NCI-H187 (cell line): ENCODE measurements at places on chromosomes 4 and X.
A peak's percentile ranks its signal among the peaks of the same experiment; 100 is the strongest.

GRCh38 chr4:188411805-188412204, 272.6 kb downstream of the TRIML1 start:
- no peak for DNase-seq

DNA sequence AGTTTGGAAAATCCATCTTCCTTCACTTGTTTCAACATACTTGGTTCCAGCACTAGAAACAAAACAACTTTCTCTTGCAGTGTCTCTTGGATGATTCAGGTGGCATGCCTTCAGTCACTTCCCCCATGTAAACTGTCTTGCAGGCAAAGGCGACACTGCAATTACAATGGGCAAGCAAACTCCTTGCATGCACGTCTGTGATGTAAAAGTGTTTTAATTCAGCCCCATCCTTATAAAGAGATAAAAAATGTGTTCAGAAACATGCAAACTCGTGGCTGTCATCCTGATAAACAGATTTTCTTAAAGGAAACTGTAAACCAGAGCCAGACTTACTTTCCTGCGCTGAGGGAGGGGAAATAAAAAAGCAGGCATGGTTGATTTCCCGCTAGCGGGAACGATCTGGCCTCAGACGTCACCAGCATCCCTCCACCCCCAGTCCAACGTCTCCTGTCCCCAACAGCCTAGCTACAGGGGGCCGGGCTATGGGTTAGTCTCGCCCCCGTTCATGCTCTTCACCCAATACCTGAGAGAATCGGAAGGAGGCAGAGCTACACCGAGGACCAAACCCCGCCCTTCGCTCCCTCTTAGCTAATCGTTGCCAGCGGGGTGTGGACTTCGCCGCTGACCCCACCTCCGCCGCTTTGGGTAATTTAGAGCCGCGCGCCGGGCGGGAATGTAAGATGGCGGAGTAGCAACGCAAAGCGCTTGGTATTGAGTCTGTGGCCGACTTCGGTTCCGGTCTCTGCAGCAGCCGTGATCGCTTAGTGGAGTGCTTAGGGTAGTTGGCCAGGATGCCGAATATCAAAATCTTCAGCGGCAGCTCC, at the start of gene PRPS1:
Gene PRPS1 (plus strand): TSS at position 673 of the 824 bp plus-strand sequence. CDS start 119 bp downstream, at position 792.
- DNase-seq = peak; percentile 97

GRCh38 chrX:69144838-69145680, 20.2 kb downstream of the PJA1 start:
- DNase-seq = no peak

- DNase-seq = no peak
These were observed 36.3 kb downstream of the RTL5 start for GRCh38 chrX:72095370-72095769.

- no peak for DNase-seq
These were observed 55.7 kb upstream of the PDLIM3 start for GRCh38 chr4:185590982-185591381.

GRCh38 chr4:25870081-25870480, 7.3 kb upstream of the SEL1L3 start:
- DNase-seq = no peak

DNA sequence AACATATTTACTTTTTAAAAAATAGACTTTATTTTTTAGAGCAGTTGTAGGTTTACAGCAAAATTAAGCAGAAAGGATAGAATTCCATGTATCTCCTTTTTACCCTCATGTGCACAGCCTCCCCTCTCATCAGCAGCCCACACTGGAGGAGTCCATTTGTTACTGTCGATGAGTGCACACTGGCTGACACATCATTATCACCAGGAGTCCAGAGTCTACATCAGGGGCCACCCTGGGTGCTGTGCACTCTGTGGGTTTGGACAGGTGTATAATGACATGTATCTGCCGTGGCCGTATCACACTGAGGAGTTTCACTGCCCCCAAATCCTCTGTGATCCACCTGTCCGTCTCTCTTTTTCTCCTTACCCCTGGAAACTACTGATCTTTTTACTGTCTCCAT, 26.3 kb downstream of the TBC1D14 start:
- DNase-seq = no peak

DNA sequence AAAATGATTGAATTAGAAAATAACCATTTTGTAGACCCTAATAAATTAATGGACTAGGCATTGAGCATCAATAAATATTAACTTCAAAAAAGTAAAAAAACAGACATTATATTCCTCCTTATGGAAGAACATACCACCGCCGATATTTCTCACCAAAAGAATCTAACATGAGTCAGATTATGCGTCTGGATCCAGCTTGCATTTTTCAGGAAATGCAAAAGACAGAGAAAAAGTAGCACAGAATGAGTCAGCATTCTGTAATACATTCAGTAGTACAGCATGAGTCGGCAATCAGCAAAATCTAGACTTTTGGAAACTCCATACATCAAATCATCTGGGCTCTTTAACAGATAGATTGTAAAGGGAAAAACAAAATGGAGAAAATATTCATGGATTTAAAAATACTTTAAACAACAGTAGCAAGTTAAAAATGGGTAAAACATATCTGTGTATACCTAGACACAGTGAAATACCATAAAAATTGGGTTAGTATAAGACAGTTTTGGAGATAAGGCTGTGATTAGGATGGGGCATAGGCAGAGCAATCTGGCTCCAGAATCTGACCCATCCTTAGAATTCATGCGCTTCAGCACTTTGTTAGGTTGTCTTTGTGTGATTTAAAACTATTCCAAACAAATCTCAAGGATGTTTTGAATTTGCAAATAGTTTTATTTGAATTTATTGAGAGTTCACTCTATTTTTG, 633.0 kb upstream of the FAM241A start:
- no peak for DNase-seq

- DNase-seq = no peak
These were observed 148.0 kb downstream of the USP46 start for GRCh38 chr4:52510939-52511565.

GRCh38 chrX:33204889-33205288, 6.5 kb downstream of the DMD start:
- DNase-seq = no peak
